ENCODE measurements at places on chromosomes 11 and 22.

DNA sequence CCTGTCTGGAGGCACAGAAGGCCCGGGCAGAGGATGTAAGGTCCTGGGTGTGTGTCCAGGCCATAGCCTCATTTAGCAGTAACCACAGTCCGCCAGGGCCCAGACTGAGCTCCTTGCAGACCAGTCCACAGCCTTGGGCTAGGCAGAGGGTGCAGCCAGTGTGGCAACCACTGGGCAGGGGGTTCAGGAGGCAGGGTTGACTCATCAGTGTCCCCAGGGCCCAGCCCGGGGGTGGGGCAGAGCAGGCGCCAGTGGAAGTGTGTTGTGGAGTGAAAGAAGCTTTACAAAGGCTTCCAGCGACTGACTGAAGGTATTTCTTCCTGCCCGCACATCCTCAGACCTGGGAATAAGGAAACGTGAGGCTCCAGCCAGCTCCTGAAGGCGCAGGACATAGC lies 27.7 kb upstream of the WNT11 start:
- no peak for DNase-seq

DNA sequence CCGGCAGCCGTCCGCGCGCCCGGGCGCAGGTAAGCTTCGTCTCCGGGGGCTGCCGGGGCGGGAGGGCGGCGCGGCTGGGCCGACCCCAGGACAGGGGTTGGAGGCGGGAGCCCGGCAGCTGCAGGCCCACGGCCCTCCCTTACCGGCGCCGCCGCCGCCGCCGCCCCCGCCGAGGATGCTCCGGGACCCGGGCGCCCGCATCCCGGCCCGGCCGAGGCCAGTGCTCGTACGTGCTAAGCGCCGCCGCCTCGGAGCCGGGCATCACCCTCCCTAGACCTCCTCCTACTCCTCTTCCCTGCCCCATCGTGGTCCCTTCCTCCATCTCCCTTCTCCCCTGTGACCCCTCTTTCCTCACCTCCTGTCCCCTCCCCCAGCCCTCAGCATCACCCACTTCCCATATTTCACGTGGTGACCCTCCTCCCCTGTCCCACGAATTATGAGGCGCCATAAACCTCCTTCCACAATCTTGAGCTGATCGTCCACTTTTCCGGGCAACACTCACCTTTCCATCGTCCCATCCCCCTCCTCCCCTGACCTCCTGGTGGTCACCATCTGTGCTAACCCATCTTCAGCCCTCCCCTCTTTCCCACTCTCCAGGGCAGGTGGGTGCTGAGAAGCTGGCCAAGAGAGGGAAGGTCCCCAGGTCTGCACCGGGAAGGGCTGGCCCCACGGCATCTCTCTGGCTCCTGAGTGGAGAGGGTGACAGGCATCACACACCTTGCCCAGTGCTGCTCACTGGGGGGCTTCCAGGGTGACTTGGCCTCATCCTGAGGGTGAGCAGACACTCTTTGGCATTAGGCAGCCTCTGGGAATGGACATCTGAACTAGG lies 612 bp downstream of the ASPHD2 start:
- no peak for DNase-seq

GRCh38 chr11:5137014-5137413 lies 1.1 kb downstream of the OR52A5 start:
- no peak for DNase-seq

GRCh38 chr11:65159012-65159411 lies 11.0 kb upstream of the SPDYC start:
- DNase-seq, result no peak

DNA sequence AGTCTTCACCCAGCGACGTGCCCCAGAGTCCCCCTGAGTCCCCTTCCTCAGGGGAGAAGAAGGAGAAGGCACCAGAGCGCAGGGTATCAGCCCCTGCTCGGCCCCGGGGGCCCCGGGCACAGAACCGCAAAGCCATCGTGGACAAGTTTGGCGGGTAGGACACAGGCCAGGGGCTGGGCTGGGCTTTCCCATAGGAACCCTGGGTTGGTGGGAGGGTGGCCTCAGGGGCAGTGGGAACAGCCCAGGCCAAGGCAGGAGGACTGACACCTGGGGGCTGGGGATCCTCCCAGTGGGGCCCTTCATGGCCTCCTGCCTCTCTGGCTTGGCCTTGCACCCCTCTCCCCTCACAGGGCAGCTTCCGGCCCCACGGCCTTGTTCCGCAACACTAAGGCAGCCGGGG lies 8.5 kb downstream of the SMTNL1 start:
- no peak for DNase-seq

GRCh38 chr22:17717708-17718107 lies 56.6 kb downstream of the BID start:
- DNase-seq, result no peak

GRCh38 chr11:17513853-17514252 lies 30.4 kb downstream of the USH1C start:
- DNase-seq, result no peak

DNA sequence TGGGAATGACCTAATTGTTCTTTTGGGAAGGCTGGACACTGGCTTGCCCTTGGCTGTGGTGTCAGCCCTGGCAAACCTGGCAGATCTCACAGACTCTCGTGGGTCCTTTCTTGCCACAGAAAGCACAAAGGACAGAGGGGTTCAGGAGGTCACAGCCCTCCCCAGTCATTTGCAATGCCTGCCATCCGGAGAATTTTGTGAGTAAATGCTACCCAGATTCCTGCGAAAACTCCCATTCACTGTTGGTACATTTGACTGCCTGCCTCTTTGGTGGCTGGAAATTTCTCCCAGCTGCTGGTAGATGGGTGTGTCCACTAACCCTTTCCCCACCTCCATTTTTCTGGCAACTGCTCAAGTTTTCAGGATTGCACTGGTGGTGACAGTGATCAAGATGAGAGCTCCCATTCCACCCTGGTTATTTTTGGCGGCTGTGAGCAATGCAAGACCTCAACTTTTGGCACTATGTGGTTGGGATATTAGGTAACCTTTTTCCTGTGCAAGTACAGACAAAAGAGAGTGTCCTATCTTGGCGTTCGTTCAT lies 155.7 kb downstream of the NAV2 start:
- DNase-seq, result no peak

GRCh38 chr11:57378186-57378585 lies 2.8 kb downstream of the PRG3 start:
- DNase-seq, result no peak

DNA sequence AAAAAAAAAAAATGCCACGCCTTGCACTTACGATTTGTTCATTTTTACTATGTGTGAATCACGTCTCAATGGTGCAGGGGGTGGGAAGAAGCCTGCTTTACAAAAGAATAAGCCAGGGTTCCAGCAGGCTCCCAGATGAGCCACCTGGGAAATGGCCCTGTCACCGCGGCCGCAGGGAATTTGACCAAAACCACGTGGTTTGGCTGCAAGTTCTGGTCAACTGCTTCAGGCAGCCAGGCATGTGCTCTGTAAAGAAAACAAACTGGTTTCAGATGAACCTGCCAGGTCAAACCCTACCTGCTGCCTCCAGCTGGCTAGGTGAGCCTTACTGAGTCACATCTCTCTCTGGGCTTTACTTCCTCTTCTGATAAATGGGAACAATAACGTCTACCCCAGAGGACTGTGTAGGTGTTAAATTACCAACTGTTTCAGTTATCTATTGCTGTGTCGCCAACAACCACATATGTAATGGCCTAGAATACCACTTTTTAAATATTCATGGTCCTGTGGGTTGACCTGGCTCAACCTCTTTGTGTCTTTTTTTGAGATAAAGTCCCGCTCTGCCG lies 30.5 kb upstream of the GCAT start:
- DNase-seq, result no peak

DNA sequence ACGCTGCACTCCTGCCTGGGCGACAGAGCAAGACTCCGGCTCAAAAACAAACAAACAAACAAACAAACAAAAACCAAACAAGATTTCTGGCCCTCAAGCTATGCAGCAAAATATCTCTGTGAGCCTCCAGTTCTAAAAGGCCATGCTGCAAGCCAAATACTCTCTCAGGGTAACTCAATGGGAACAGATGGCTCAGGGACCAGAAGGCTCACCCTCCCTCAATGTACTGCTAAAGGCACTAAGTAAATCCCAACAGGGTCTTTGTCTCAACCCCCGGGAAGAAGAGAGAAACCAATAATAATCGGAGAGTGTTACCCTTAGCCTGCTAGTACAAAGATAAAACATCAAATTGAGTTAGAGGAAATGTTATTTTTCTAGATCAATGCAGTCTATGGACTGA lies 119.7 kb upstream of the ZC3H12C start:
- DNase-seq, result no peak

GRCh38 chr11:102617466-102618008 lies 7.6 kb downstream of the MMP20 start:
- DNase-seq, result no peak

GRCh38 chr11:2694995-2695939 lies 4.5 kb downstream of the KCNQ1OT1 start:
- DNase-seq, result no peak

GRCh38 chr22:45131749-45132148 lies 32.0 kb upstream of the NUP50 start:
- no peak for DNase-seq

DNA sequence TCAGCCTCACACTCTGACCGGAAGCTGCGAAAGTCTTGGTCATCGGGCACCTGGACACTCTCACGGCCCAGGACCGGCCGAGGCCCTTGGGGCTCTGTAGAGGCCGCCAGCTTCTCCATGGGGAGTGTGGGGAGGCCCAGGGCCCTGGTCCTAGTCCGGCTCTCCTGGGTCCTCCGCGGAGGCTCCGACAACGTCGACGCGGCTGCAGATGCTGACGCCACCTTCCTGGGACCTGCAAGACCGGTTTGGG lies 12.9 kb downstream of the STARD10 start:
- no peak for DNase-seq

GRCh38 chr11:108967571-108967970 lies 302.7 kb downstream of the DDX10 start:
- DNase-seq, result no peak
